Suppressor macrophage treated with lipopolysaccharide for 4 hours (primary cell): ENCODE measurements at places on chromosomes 12 and 14.

GRCh38 chr14:104573930-104574329 lies 5.6 kb upstream of the C14orf180 start:
- DNase-seq, result no peak

GRCh38 chr12:98645572-98646067 lies 530 bp downstream of the APAF1 start:
- peak; percentile 55 for DNase-seq

DNA sequence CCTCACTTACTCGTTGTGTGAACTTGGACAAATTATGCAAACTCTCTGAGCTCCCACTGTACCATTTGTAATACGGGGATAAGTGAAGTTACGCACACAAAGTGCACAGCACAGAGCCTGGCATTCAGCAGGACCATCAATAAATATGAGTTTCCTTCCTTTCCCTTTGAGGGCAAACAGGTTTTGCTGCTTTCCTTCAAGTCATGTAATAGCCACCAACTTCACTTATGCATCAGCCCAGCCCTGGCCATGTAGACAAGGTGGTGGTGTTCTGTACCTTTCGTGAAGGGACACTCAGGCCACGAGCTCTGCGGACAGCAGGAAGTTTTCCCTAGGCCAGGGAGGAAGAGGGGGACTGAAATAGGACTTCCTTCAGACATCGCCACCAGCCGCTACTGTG lies 272.7 kb downstream of the CACNA1C start:
- DNase-seq, result no peak

DNA sequence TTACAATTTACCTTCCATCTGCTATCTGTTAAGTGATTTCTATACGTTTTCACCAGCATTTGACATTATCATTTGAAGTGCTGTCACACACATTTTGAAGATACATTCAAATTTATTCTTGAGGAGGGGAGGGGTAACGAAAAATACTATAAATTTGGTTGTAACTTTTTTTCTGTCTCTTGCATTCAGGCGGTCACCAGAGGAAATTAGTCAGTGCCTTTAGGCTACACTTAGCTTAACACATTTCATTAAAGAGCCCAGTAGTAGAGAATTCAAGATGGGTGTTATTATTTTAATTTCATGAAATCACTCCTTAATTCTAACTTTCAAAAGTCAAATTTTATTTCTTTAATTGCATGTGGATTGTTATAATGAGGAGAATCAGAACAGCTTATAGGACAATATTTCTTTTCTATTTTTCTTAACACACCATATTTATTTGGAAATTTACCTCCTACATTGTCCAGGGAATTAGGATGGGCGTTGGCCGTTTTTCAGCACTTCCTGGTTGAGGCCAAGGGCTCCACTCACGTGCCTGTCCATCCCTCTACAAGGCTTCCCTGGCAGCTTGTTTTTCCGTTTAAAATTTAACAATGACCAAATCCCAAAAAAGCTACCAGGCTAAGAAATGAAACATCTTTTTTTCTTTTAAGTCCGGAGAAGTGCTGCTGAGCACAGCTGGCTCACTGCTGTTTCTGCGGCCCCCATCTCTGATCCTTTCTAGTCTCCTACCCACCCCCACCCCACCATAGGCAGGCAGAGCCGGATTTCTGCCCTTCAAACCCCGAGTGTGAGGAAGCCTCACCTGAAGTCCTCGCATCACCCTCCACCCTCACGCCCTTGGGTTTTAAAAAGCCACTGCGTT lies 1.1 kb upstream of the FAR2 start:
- DNase-seq, result peak; percentile 22

GRCh38 chr12:117968826-117969659 lies at the start of gene KSR2:
KSR2 (minus strand) TSS chr12:117968990; CDS start chr12:117968255, 735 bp downstream.
- no peak for DNase-seq

DNA sequence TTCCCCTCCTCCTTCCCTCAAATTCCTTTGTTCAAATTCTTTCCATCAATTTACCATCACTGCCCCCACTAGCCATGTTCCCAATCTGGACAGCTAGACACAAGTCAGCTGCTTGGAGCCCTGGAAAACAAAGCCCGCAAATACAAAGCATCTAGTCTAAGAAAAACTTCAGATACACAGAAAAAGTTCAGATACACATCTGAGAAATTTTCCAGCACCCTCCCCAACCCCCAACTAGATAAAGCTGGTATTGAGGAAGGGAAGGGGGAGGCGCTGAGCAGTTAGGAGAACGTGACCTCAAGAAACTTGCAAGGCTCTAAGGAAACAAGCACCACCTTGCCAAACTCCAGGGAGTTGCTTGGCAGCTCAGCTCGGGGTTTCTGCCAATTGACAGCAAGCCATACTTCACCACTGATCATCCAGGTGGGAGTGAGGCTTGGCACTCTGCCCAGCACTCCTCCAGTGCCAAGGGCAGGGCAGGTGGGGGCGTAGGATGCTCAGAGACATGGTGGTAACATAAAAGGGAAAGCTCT lies 5.1 kb upstream of the CNIH1 start:
- DNase-seq, result no peak

DNA sequence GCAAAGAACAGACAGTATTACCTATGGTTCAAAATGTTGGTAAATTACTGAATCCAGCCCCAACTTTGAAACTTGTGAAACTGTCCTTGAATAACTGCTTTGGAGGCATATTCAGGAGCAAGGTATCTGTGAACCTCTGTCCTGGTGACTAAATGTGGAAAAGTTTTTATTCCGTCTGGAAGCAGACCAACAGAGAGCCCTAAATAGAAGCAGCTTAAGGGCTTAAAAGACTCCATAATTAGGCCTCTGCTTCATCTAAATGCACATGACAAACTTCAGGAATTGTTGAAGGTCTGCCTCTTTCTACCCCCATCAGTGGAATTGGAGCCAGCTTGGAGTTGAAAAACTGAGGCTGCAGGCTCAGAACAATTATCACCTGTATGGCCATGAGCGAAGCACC lies 276.5 kb downstream of the KCNH5 start:
- no peak for DNase-seq

DNA sequence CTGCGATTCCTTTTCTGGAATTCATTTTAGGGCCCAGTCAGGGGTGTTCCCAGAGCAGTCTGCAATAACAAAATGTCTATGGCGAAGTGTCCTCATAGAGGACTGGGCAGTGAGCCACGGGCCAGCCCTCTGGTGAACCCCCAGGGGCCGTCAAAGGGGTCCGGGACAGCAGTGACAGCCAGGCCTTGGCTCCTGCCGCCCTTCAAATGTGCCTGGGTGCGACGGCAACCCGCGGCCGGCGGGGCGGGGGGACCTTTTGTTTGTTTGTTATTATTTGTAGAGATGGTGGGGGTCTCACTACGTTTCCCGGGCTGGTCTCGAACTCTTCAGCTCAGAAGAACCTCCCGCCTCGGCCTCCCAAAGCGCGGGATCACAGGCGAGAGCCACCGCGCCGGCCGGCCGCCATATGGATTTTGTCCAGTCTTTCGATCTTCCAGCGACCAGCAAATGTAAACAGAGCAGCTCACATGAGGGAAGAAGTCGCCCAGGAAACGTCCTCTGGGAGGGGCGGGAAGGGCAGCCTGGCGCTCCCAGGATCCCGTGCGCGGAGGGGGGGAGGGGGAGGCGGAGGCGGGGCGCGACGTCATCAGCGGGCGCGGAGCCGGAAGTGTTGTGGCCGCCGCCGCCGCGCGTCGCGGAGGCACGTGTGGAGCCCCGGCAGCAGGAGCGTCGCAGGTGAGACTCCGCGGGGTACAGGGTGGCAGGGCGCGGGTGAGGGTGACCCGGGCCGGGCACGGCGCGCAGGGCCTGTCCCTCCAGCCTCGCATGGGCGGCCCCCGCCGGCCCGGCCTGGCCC lies at the start of gene TRMT61A:
Gene TRMT61A (plus strand): TSS at position 610 of the 796 bp plus-strand sequence. CDS start 783 bp downstream, outside the sequence.
- DNase-seq, result peak; percentile 93

DNA sequence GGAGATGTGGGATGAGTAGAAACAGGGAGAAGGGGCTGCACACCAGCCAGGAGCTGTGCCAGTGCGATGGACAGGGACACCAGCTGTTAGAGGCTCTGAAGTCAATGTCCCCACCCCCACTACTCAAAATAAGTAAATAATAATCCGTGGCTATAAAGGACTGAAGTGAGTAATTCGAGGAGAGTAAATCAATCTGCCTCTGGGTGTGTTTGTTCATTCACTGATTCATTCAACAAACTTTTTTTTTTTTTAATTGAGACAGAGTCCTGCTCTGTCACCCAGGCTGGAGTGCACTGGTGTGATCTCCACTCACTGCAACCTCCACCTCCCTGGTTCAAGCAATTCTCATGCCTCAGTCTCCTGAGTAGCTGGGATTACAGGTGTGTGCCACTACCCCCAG lies 363.6 kb downstream of the TMEM132D start:
- no peak for DNase-seq

- no peak for DNase-seq
These were observed 122.0 kb upstream of the HIF1A start for GRCh38 chr14:61573321-61573720.

DNA sequence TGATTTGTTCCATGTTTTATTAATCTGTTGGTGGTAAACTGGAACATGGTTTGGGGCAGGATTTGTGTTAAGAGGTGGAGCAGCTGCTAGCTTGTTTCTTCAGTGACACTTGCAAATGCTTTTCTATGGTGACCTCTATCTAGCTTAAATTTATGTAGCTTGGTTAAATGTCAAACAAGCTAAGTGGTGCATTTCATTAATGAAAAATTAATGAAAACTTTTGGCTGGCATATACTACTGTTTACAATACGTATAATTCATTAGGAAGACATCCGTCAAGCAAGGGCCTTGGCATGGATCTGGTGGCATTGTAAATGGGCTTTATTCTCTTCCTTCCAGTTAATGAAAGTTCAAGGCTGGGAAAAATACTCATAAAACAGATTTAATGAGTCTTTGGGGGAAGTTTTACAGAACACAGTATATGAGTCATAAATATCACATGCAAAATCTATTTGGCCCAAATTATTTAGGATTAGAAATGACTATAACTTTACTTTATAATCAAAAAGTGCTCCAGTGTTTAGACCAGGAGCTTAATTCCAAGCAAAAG lies 807.7 kb upstream of the SEL1L start:
- DNase-seq, result no peak

DNA sequence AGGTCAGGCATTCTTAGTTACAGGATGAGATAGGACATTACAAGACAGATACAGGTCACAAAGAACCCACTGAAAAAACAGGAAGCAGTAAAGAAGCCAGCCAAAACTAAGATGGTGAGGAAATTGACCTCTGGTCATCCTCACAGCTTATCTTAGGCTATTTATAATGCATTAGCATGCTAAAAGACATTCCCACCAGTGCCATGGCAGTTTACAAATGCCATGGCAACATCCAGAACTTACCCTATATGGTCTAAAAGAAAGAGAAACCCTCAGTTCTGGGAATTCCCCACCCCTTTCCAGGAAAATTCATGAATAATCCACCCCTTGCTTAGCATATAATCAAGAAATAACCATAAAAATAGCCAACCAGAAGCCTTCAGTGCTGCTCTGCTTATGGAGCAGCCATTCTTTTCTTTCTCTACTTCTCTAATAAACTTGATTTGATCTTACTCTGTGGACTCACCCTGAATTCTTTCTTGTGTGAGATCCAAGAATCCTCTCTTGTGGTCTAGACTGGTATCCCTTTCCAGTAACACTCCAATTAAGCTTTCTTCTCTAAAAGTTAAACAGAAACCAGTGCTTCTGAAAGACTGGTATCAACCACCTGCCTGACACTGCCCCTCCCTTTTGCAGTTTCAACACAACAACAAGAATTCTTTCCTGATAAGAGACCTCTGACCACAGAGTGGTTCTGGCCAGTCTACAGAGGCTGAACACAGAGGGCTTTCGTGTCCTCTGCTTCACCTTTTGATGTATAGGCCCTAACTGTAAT lies 86.9 kb downstream of the BCAT1 start:
- DNase-seq, result peak; percentile 47

DNA sequence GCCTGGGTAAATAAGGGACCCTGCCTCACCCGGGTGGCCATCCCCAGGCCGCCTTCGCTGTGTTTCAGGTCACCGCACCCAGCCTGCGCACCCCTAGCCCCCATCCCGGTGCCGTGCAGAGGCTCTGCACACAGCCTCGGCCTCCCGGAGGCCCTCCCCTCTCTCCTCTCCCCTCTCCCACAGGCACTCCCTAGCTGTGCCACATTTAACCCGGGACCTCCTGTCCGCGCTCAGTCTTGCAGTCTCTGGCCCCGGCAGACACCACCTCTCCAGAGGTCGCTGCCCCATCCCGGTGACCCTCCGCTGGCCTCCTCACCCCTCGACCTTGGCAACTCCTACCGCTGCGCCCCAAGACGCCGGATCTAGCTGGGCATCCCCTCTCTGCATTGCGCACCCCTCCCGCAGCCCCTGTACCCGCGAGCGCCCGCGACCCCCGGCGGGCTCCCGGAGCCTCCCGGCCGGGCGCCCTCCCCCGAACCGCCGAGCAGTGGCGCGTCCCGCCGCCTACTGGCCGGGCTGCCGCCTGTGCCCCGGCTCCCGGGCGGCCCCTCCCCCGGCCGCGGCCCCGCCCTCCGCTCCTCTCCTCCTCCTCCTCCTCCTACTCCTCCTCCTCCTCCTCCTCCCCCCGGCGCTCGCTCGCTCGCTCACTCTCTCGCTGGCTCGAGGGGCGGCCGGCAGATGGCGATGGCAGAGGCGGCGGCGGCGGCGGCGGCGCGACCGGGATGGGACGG lies 120.7 kb downstream of the AACS start:
- peak; percentile 37 for DNase-seq

DNA sequence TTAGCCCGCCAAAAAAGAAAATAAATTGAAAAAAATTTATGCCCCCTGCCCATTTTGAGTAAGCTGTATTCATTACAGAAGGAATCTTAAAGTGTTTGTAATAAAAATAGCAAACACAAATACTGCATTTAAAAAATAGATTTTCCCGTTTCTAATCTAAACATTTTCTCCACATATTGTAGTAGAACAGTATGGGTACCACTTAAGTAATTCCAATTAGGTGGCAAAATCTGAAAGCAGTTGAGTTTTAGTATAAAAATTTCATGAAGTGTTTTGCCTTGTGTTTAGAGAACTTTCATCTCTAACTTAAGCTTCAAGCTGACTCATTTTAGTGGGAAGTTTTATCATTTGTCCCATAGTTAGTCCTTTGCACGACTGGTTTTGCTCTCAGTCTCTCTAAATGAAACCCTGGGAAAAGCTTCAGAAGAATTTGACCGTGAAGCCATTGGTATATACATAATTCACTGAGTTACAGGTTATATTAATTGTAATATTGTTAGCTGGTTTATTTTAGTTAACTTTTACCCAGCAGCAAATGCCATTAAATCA lies 214.6 kb downstream of the ERC1 start:
- DNase-seq, result no peak
